ENCODE measurements at places on chromosomes 13 and 19. TPM values are rescaled to one million over a fixed set of nuclear protein-coding genes. Genes with fewer than 3 reads are reported as not detected.

Gene NR2C2AP
- polyA plus RNA-seq = 11.4 TPM

Gene NLRP11
- 0.25 TPM for polyA plus RNA-seq

Gene ANGPTL8
- polyA plus RNA-seq = 0.62 TPM

Gene OR7C1
- 0.23 TPM for polyA plus RNA-seq

Gene HIPK4
- 0.20 TPM for polyA plus RNA-seq

Gene FCAR
- polyA plus RNA-seq = 0.27 TPM

Gene GPC5
- polyA plus RNA-seq = 5.1 TPM

Gene NLRP9
- 0.17 TPM for polyA plus RNA-seq

Gene GGACT
- 4.6 TPM for polyA plus RNA-seq

Gene GDF15
- polyA plus RNA-seq = 4.2 TPM

Gene IQCN
- 7.2 TPM for polyA plus RNA-seq

Gene IZUMO2
- polyA plus RNA-seq = 0.35 TPM

Gene NFIX
- 14.6 TPM for polyA plus RNA-seq

Gene TGFBR3L
- polyA plus RNA-seq = 0.42 TPM

Gene BCAM
- polyA plus RNA-seq = 461 TPM

Gene AKAP11
- polyA plus RNA-seq = 48.3 TPM

Gene EDNRB
- 68.2 TPM for polyA plus RNA-seq

Gene PRTN3
- 0.67 TPM for polyA plus RNA-seq

Gene ZMYM5
- 35.4 TPM for polyA plus RNA-seq

Gene CALR
- polyA plus RNA-seq = 783 TPM

Gene ZNF844
- polyA plus RNA-seq = 34.0 TPM

Gene LHB
- polyA plus RNA-seq = 0.38 TPM

Gene HCN2
- 0.32 TPM for polyA plus RNA-seq

Gene ZNF497
- 4.2 TPM for polyA plus RNA-seq

Gene CLDN10
- polyA plus RNA-seq = 89.3 TPM

Gene SIGLECL1
- polyA plus RNA-seq = not detected

Gene ATP4A
- not detected for polyA plus RNA-seq

Gene C19orf73
- 0.20 TPM for polyA plus RNA-seq

Gene MAST3
- 6.3 TPM for polyA plus RNA-seq

Gene SNRNP70
- polyA plus RNA-seq = 354 TPM

Gene GRK1
- polyA plus RNA-seq = 0.07 TPM

Gene ZNF675
- 25.8 TPM for polyA plus RNA-seq

Gene UHRF1
- 39.7 TPM for polyA plus RNA-seq

Gene ZNF556
- polyA plus RNA-seq = 1.0 TPM

Gene ZNF20
- polyA plus RNA-seq = 8.4 TPM

Gene TNFRSF19
- polyA plus RNA-seq = 60.8 TPM

Gene SOX1
- polyA plus RNA-seq = not detected

Gene N4BP2L1
- polyA plus RNA-seq = 29.9 TPM

Gene NLRP5
- polyA plus RNA-seq = not detected

Gene FPR1
- 0.58 TPM for polyA plus RNA-seq

Gene FCER2
- not detected for polyA plus RNA-seq

Gene KLK14
- polyA plus RNA-seq = 0.45 TPM

Gene HSH2D
- polyA plus RNA-seq = 0.43 TPM

Gene CRYL1
- polyA plus RNA-seq = 125 TPM

Gene KRTDAP
- polyA plus RNA-seq = 0.52 TPM

Gene GSX1
- not detected for polyA plus RNA-seq

Gene ZNF568
- polyA plus RNA-seq = 28.0 TPM
